ENCODE measurements at places on chromosomes 2 and 18.

- DNase-seq: no peak
These were observed 203.0 kb upstream of the RASGRP3 start for GRCh38 chr2:33273479-33273878.

DNA sequence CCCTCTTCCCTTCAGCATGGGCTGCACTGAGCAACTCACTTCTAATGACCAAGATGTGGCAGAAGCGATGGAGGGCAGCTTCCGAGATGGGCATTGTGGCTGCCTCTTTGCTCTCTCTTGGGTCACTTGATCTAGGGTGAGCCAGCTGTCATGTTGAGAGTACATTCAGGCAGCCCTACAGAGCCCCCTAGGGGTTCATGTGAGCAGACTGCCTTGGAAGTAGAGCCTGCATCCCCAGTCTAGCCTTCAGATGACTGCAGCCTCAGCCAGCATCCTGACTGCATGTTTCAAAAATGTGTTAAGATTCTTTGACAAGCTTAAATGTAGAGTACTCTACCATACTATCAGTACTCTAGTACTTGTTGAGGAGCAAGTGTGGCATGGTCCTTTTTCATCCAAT, 143.9 kb downstream of the NCK2 start:
- no peak for DNase-seq

DNA sequence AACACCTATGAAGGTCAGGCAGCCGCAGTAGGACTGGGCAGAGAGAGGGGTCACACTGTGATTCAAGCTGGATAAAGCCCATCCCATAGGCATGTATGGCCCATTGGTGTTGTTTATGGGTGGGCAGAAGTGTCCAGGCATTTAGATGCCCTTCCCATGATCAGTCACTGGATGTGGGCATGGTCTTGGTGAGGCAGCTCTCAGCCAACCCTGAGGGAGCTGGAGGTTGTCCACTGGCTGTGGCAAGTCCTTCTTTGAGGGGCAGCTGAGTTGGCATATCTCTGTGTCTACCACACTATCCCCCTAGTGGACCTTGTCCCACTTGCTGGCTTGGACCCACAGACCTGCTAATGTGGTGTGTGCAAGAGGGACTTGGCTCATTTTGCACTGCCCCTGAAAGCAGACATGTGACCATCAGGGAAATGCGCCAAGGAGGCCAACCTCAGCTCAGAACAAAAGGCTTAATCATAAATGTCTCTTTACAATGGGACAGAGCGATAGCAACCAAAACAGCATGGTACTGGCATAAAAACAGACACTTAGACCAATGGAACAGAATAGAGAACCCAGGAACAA, 82.0 kb downstream of the TMEM17 start:
- DNase-seq: peak; percentile 50

DNA sequence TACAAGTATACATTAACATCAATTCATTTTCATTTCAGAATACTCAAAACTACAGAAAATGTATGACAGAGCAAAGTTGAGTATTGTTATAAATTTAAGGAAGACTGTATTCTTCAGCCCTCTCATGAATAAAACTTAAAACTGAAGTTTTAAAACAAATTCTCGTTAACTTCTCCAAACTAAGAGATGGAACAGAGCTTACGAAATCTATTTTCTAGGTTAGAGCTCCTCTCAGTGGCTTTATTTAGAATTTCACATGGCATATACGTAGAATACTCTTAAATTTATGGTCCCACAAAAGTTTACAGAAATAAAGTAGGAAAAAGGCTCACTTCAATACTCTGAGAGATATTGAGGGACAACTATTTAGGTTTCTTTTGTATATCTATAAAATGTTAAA, 612.1 kb downstream of the KCNJ3 start:
- peak; percentile 41 for DNase-seq

DNA sequence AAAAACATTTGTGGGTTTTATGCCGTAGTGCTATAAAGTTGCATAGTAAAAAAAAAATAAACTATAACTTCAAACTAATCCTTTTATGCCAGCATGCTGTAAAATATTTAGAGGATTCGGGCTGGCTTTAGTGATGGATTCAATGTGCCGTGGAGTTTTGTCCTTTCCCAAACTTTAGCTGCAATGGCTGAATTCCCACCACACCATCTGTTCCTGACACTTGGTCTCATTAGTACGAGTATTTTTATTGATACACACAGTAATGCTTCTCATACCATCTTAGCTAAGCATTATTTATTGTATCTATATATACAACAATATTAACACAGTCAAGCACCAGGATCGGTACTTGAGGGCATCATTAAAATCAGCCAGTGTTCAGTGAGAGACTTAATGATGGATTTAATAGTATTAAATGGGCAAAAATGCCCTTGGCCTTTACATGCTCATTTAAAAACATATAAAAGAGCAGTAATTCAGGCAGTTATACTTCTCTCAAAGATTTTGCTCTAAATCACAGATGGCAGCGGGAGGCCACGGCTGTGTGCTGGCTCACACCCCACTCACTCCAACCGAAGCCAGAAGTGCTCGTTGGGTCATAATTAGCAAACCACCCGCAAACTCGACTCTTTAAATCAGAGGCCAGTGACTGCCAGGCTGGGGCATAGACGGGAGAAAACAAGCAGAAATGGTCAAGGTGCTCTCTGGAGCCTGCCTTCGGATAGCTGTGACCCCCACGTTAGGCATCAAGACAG, 297.0 kb upstream of the REV1 start:
- no peak for DNase-seq

- DNase-seq: peak; percentile 54
These were observed 197.5 kb downstream of the PDE1A start for GRCh38 chr2:182229297-182229696.

- no peak for DNase-seq
These were observed 21.5 kb upstream of the SPRED2 start for GRCh38 chr2:65453916-65454315.

GRCh38 chr18:61308004-61308403, 25.2 kb upstream of the CDH20 start:
- DNase-seq: no peak

DNA sequence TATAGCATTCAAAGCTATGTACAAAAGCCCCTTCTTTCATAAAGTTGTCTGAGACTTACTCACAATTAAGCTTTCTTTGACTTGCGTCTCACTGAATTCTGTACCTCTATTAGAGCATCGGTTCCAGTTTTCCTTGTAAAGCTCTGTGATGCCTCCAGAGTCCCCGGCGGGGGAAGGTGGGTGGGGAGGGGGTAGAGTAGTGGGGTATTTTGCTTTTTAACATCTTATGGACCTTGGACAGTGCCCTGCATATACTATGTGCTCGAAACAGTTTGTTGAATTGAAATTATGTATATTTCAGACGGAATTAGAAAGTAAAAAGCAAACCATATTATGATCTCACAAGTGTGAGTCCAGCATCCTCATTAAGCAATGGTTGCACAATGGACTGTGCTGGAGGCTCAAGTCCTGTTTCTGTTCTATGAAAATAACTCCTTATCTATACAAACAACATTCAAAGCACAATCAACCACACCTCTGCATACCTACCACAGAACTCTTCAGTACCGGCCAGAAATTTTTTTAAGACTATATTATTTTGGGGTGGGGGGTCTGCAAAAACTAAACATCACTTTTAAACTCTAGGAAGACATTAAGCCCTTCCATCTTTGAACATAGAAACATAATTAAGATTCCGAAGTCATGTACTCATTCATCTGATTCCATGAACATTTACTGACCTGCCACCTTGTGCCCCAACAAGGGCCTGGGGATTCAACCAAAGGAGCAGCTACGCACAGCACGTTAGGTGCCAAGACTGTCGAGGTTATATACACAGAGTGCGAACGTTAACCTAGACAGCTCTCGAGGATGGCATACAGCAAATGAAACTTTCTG, 908 bp downstream of the STAT1 start:
- DNase-seq: peak; percentile 44

GRCh38 chr2:37378411-37378810, 34.0 kb downstream of the QPCT start:
- peak; percentile 77 for DNase-seq

DNA sequence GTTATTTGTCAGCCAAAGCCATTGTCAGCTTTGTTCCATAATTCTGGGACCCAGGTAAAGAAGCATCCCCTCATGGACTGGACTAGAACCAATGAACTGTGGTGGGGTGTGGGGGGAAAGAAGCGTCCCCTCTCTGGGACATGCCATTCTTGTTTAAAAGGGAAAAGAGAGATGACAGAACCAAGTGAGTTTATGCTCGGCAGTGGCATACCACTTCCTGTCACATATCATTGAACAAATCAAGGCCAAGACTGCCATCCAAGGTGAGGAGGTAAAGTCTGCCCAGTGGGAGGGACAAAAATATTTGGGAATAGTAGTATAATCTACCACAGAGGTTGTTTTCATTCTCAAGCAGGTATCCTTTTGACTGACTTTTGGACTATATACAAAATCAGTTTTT, 4.7 kb upstream of the GLS start:
- no peak for DNase-seq

GRCh38 chr2:146532509-146533147, 1312.2 kb upstream of the ACVR2A start:
- no peak for DNase-seq

DNA sequence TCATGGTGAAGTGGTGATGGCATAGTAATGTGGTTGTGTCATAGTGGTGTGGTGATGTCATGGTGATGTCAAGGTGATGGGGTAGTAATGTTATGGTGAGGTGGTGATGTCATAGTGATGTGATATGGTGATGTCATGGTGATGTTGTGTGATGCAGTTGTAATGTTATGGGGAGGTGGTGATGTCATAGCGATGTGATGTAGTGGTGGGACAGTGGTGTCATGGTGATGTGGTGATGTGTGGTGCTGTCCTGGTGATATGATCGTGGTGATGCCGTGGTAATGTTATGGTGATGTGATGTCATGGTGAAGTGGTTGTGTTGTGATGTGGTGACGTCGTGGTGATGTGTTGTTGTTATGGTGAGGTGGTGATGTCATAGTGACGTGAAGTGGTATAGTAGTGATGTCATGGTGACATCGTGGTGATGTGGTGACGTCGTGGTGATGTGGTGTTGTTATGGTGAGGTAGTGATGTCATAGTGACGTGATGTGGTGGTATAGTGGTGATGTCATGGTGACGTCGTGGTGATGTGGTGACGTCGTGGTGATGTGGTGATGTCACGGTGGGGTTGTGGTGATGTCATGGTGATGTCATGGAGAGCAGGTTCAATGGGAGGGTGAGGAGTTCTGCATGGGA, 242.7 kb upstream of the MYT1L start:
- no peak for DNase-seq

DNA sequence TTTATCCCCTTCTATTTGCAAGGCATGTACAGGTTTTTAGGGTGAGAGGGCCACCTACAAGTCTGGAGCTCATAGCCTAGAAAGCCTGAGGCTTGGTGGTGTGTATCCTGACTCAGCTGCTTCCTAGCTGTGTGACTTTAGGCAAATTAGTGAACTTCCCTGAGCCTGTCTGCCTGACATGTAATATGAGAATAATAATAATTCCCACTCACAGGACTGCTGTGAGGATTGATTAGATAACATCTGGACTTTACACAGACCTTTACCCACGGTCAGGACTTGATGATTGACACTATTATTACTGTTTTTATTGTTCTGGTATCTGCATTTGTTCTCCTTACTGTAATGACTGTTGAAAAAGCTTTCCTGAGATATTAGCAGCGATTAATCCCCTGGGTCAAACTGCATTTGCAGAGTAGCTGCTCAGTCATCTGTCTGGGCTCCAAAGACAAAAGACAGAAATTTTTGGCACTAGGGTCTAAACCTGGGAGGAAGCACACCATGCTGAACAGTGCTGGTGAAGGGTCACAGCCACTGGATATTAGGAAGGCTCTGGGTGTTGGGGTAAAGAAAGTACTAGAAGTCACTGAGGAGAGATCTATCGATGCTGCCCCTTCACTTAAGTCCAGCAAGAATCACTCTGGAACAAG, 276.5 kb upstream of the FN1 start:
- no peak for DNase-seq

- DNase-seq: no peak
These were observed 199.2 kb upstream of the NRP2 start for GRCh38 chr2:205483095-205483494.
